ENCODE measurements at places on chromosomes 1 and 21.

DNA sequence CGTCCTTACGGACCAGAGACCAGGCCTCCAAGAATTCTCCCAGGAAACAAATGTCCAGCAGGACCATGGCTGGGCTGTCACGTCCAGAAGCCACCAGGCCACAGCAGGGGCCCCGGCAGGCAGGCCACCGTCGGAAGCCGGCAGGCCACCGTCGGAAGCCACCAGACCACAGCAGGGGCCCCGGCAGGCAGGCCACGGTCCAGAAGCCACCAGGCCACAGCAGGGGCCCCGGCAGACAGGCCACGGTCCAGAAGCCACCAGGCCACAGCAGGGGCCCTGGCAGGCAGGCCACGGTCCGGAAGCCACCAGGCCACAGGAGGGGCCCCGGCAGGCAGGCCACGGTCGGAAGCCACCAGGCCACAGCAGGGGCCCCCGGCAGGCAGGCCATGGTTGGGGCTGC is 67.0 kb upstream of the PDE9A start:
- H3K27me3 ChIP-seq = no peaks in the 10 kb centered on the region
- no peak overlapping the region for H3K27ac ChIP-seq
- no peaks in the 10 kb centered on the region for H3K36me3 ChIP-seq
- DNase-seq = no peak

- no peaks in the 10 kb centered on the region for H3K27me3 ChIP-seq
- DNase-seq = no peak
- H3K27ac ChIP-seq = peak overlapping the region; percentile 66
- H3K36me3 ChIP-seq = no peaks in the 10 kb centered on the region
- H3K4me3 ChIP-seq = peak overlapping the region; percentile 61
These were observed 332.7 kb downstream of the CHRM3 start for GRCh38 chr1:239718997-239719628.

GRCh38 chr21:33403128-33403785 is at the start of gene IFNGR2:
Gene IFNGR2 (plus strand): TSS chr21:33403413. CDS start chr21:33403544, 131 bp downstream.
- H3K36me3 ChIP-seq = no peaks in the 10 kb centered on the region
- peak; percentile 44 for DNase-seq
- H3K4me3 ChIP-seq = peak within 1 kb of the TSS; percentile 54
- H3K27me3 ChIP-seq = no peaks in the 10 kb centered on the region

- H3K27ac ChIP-seq = no peak overlapping the region
- DNase-seq = no peak
- no peaks in the 10 kb centered on the region for H3K27me3 ChIP-seq
These were observed 544.8 kb downstream of the NUF2 start for GRCh38 chr1:163866564-163866963.

DNA sequence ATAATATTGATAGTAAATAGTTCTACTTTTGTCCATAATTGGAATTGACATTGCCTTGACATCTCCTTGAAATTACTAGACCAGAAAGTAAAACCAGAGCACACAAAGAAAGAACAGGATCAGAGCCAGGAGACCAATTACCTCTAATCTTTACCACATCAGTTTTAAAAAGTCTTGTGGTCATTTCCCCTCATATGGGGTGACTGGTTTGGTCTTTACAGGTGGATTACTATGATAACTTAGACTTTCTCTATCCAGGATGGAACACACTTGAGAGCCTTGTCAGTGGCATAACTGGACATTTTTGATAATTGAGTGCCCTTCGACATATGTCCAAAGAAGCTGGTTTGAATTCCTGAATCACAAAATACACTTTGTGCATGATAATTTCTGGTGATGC is 1148.1 kb upstream of the NCAM2 start:
- H3K27ac ChIP-seq = no peak overlapping the region
- H3K4me3 ChIP-seq = no peak overlapping the region
- H3K36me3 ChIP-seq = no peaks in the 10 kb centered on the region
- no peak for DNase-seq
- H3K4me1 ChIP-seq = no peaks in the 10 kb centered on the region

- no peak overlapping the region for H3K27ac ChIP-seq
- no peak for DNase-seq
- no peaks in the 10 kb centered on the region for H3K36me3 ChIP-seq
- H3K4me3 ChIP-seq = no peak overlapping the region
These were observed 146 bp upstream of the ZNF362 start for GRCh38 chr1:33256221-33256470.

DNA sequence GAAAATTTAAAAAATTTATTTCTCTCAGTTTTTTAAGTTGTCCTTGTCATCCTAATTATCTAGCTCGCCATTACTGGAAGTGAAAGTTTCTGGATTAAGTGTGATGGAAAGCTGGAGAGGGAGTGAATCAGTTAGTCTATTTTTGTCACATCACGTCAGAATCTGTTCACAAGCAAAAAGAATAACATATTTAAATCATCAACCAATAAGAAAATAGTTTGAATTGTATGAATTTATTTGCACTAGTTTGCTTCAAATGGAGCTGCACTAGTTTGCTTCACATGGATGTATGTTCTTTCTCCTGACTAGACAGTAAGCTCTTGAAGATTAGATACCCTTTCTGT is 22.8 kb downstream of the PHC2 start:
- H3K36me3 ChIP-seq = no peaks in the 10 kb centered on the region
- H3K27ac ChIP-seq = no peak overlapping the region
- no peak overlapping the region for H3K4me3 ChIP-seq
- no peaks in the 10 kb centered on the region for H3K4me1 ChIP-seq
- H3K27me3 ChIP-seq = no peaks in the 10 kb centered on the region

DNA sequence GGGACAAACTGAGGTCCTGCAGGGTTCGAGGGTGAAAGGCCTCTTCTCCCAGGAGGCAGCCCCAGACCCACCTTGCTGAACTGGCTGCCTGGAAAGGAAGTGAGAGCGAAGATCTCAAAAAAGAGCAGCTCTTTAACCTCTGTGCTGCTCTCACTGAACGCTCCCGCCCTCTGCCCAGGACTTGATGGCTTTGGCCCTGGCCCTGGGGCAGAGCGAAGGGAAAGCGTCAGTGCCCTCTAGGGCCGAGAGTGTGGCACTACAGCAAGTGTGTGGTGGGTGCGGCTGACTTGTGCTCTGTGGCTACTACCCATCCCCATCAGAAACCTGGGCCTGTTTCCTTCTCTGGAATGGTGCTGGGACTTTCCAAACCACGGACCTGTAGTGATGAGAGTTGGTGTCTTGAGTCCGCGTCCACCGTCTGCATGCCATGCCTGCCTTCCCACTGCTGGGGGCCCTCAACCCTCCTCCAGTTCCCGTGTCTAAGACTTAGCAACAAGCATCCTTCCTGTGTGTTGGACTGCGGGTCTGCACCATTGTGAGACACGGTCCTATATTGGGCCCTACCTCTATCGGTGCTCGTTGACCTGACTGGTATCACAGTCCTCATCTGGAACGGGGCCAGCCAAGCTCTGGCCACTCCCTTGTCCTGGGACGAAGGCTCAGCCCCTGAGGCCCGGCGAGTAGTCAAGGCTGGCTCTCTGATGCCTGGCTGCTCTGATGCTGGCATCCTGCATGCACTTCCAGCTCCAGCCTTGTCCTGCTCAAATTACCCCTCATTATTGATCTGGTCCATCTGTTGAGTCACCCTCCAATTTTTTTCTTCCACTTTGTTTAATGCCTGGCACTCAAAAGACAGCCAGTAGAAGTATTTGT is 180.3 kb downstream of the DISC1 start:
- H3K27me3 ChIP-seq = no peaks in the 10 kb centered on the region
- H3K36me3 ChIP-seq = no peaks in the 10 kb centered on the region
- no peak overlapping the region for H3K27ac ChIP-seq

DNA sequence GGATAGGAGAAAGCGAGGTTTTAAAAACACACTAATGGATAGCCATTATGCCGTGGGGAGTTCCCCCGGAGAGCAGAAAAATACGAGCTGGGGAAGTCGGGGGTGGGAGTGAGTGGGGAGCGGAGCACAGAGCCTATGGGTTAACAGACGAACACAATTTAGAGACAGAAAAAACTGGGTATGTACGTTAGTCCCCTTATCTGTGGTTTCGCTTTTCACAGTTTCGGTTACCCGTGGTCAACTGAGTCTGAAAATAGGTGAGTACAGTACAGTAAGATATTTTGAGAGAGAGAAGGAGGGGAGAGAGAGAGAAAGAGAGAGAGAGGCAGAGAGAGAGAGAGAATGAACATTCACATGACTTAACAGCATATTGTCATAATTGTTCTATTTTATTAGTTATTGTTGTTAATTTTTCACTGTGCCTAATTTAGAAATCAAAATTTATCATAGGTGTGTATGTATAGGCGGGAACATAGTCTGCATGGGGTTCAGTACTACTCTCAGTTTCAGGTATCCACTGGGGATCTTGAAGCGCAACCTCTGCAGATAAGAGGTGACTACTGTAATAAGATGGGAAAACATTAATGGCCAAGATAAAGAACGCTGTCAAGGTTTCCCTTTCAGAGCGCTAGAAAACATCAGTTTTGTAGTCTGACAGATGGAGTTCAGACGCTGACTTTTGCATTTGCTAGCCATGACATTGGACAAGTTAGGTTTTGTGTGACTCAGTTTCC is 125.6 kb upstream of the LMO4 start:
- no peaks in the 10 kb centered on the region for H3K4me1 ChIP-seq
- DNase-seq = no peak
- no peaks in the 10 kb centered on the region for H3K27me3 ChIP-seq
- H3K36me3 ChIP-seq = no peaks in the 10 kb centered on the region
- no peak overlapping the region for H3K4me3 ChIP-seq
- H3K27ac ChIP-seq = no peak overlapping the region

- H3K4me1 ChIP-seq = no peaks in the 10 kb centered on the region
- H3K36me3 ChIP-seq = no peaks in the 10 kb centered on the region
- no peaks in the 10 kb centered on the region for H3K27me3 ChIP-seq
- H3K27ac ChIP-seq = no peak overlapping the region
- DNase-seq = no peak
- H3K4me3 ChIP-seq = no peak overlapping the region
These were observed 125.1 kb upstream of the FGGY start for GRCh38 chr1:59171788-59172187.

DNA sequence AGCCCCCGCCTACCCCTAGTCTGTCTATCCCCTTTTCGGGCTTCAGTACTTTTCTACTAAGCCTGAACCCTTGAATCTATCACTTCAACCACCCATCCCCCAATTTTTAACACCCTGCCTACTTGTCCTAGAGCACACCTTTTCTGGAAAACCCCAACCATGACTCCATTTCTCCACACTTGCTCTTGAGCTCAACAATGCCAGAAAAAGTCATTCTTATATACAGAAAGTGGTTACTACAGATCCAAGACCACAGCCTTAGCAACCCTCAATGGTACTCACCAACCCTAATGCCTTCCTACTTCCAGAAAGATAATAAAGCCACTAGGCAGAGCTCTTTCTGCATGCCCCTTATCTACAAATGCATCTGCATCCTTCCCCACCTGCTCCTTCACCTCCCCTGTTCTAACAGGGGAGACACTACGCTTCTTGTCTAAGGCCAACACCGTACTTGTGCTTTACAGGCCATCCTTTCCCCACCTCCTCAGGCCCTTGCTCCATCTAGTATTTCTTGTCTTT is 41.2 kb downstream of the DMAP1 start:
- no peak for DNase-seq
- H3K36me3 ChIP-seq = no peaks in the 10 kb centered on the region
- H3K27ac ChIP-seq = no peak overlapping the region
- no peak overlapping the region for H3K4me3 ChIP-seq
- no peaks in the 10 kb centered on the region for H3K27me3 ChIP-seq

- no peaks in the 10 kb centered on the region for H3K27me3 ChIP-seq
- no peak overlapping the region for H3K27ac ChIP-seq
- no peak overlapping the region for H3K4me3 ChIP-seq
These were observed 49.7 kb upstream of the SLC2A1 start for GRCh38 chr1:43008115-43009060.

GRCh38 chr21:35521852-35522505 is 472.9 kb upstream of the RUNX1 start:
- peaks cover 10% of the 10 kb centered on the region for H3K4me1 ChIP-seq
- no peaks in the 10 kb centered on the region for H3K27me3 ChIP-seq
- no peak overlapping the region for H3K4me3 ChIP-seq
- no peaks in the 10 kb centered on the region for H3K36me3 ChIP-seq
- H3K27ac ChIP-seq = no peak overlapping the region

DNA sequence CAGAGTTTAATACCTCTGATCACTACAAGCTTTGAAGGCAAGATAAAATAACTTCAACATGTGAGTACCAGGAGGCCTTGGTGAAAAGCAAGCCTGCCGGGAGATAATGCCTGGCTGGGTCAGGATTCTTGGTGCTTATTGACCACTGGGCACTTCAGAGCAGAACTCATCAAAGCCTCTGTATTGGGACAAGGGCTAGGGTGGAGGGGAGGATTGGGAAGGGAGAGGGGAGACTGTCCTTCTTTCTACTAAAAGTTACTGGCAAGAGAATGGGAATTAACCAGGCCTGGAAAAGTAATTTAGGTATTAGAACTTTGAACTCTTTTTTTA is 35.2 kb downstream of the NEK2 start:
- H3K27me3 ChIP-seq = no peaks in the 10 kb centered on the region
- H3K4me3 ChIP-seq = no peak overlapping the region
- H3K27ac ChIP-seq = no peak overlapping the region
- H3K4me1 ChIP-seq = peaks cover 11% of the 10 kb centered on the region

DNA sequence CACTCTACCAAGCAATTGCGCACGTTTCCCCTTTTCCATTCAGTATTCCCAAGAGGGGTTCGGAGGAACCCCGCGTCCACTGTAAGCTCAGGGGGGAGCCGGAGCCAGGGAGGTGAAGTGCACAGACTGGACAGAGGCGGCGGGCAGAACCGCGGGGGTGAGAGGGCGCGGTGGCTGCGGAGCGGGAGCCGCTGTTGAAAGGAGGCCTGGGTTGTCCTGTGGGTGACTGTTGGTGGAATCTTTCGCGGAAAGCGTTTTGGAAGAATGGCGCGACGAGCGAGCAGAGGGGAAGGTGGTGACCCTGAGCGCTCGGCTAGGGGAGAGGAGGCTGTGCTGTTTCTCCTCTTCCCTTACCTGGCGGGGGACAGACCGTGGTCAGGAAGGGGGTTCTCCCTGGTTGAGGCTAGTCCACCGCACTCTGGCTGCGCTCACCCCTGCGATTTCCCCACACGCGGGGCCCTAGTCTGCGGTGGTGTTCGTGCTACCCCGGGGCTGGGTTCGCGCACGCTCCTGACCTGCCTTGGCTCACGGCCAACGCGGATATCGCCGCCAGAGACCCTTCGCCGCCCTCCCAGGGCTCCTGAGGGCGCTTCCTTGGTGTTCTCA is 92.8 kb downstream of the PRKAB2 start:
- H3K27me3 ChIP-seq = peaks cover 29% of the 10 kb centered on the region
- H3K27ac ChIP-seq = no peak overlapping the region
- DNase-seq = peak; percentile 28
- H3K4me1 ChIP-seq = peaks cover 37% of the 10 kb centered on the region
- no peak overlapping the region for H3K4me3 ChIP-seq

DNA sequence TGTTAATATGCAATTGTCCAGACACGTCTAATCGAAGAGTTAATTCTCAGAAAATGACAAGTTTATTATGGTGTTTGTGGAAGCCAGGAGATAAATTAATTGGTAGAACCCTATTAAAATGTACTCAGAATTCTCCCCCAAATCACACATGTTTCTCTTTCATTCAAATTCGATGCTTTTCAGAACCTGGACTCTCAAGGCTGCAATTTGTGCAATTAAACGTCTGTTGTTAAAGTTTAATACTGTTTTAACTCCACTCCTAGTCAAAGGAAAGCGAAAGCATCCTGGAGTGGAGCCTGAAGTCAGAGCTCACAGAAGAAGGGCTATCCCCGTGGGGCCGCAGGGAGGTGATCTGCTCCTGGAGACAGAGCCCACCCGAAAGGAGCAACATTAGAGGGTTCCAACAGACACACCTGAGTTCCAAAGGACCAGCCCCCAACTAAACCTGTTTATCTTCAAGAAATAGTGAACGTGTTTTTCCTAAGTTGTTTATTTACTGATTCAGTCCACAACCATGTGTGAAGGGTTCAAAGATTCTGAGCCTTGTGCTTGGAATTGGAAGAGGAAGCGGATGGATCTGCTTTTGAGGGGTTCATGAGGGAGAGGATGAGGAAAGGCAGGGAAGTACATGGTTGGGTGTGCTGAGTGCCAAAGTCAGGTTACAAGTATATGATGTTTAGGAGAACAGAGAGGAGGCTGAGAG is 68.0 kb upstream of the AKT3 start:
- peaks cover 17% of the 10 kb centered on the region for H3K4me1 ChIP-seq
- no peaks in the 10 kb centered on the region for H3K36me3 ChIP-seq
- no peak for DNase-seq

Data from CD4-positive, alpha-beta memory T cell (primary cell).